ENCODE measurements at places on chromosomes 6 and 20.

GRCh38 chr6:52389626-52390360, 27.8 kb downstream of the PAQR8 start:
- no peak for DNase-seq

GRCh38 chr6:112701201-112701600, 354.1 kb downstream of the RFPL4B start:
- no peak for DNase-seq

DNA sequence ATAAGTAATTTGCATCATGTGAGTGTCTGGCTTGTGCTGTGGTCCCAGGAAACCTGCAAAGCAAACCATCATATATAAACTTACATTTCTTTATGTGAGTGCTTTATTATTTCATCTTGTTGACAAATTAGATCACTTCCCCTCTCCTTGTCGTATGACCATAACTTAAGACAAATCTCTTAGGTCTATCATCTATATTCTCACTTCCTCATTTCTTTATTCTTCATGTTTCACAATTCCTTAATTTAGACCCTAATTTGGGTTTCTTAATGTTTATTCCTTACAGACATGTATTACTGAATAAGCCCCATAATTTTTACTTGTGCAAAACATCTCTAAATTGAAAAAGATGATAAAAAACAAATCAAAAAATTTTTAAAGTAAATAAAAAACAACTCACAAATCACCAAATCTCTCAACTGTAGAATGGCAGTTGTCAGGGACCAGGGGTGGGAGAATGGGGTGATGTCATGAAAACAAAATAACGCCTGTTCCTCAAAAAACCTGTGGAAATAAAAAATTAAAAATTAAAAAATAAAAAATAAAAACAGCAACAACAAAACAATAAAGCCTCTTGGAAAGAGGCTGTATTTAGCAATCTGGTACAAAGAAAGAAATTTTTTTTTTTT, 49.5 kb upstream of the FBXO30 start:
- no peak for DNase-seq

DNA sequence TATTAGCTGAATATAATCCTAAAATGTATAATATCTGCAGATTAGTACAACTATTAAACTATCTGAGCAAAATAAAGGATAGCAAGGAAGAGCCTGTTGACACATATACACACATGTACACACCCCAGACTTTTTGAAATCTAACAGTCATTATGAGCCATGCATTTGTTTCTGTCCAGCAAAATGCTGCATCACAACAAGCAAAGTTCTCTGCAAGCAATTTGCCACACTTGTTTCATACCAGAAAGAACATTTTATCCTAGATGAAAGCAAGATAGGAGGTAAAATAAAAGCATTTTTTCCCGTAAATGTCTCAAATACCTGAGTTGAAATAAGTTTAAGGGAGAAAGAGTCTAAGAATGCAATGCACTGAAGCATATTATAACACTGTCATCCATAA, 145.2 kb downstream of the COL21A1 start:
- DNase-seq: no peak

DNA sequence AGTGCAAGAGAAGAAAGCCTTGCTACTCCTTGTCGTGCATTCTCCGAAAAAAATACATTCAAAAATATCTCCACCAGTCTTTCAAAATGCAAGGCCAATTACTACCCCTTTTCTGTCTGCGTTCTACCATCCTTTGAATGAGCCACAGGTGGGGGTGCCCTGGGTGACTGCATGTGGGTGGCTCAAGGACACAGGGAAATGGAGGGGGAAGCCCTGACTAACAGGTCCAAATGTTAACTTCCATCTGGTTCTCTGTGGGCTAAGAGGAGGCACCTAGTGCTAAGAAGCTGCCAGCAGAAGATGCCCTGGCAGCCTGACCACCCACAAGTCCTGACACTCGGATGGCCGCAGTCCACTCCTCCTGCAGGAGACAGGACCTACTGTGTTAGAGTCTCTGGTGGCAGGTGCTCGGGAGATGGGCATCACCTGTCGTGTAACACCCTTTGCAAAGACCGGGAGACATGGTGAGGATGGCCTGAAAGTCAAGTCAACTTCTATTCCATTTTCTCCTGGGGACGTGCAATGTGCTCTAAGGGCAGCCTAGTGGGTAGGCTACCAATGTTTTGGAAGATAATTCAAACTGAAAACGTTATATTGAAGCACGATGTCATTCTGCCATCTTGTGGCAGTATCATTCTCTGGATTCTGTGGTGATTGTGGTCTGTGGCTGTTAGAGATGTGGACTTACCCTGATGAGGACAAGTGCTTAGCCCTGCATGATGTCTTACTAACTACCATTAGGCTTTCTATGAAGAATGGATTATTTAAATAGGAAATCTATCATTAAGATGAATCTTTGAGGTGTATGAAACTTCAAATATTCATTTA, 27.4 kb upstream of the IGF2R start:
- no peak for DNase-seq

- no peak for DNase-seq
Observed at GRCh38 chr6:21144928-21145327, 448.6 kb upstream of the SOX4 start.

DNA sequence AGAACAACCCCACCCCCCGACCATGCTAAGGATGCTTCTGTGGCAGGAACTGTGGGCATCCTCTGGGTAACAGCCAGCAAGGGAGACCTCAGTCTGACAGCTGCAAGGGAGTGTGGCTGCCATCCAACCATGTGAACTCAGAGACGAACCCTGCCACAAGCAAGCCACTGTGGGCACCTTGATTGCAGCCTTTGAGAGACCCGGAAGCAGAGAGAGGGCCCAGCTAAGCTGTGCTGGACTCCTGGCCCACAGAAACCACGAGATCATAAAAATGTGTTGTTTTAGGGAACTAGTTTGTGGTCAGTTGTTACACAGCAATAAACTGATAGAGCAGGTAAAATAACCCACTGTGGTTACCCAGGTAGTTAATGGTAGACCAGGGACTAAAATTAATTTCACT, 414.6 kb downstream of the CDH26 start:
- DNase-seq: no peak

All from activated CD8-positive, alpha-beta memory T cell treated with anti-CD3 and anti-CD28 coated beads for 1 hour (primary cell).